GF-D8 (cell line): ENCODE measurements at places on chromosomes 5 and 9.

DNA sequence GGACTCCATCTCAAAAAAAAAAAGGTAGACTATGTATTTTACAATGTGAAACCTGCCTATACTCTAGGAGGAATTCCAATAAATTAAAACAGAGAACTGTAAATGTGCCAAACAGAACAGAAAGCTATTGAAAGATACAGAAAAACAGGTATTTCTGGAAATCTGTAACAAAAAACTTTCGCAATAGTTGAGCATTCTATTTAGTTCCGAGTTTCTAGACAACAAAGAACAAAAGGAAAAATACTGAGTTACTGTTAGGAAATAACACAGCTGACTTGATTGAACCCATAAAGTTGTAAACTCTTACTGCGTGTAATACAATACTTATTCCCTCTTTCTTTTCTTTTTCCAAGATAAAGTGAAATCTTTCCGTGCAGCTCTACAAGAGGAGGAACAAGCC lies 18.6 kb downstream of the DIMT1 start:
- no peak for DNase-seq

GRCh38 chr5:118620233-118620632 lies 368.1 kb downstream of the DTWD2 start:
- DNase-seq: no peak

GRCh38 chr5:158886086-158886485 lies 213.6 kb downstream of the EBF1 start:
- DNase-seq: no peak

GRCh38 chr5:79022771-79023170 lies 37.7 kb upstream of the ARSB start:
- no peak for DNase-seq

DNA sequence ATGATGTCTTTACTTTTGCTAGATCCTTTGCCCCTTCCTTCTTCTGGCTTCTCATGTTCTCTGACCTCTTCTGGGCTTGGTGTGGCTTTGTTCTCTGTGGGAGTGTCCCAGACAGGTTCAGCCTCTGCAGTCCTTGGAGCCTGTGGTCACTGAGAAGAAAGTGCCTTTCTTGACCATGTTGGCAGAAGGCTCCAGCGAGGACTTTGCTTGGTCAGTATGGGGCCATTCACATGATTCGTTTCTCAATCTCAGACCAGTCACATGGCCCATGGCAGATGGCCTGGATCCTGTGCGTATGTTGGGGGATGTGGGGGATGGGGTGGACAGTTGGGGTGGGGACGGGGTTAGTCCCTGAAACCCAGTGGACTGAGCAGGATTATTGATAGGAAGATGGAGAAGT lies 274.1 kb downstream of the ARHGAP26 start:
- no peak for DNase-seq

DNA sequence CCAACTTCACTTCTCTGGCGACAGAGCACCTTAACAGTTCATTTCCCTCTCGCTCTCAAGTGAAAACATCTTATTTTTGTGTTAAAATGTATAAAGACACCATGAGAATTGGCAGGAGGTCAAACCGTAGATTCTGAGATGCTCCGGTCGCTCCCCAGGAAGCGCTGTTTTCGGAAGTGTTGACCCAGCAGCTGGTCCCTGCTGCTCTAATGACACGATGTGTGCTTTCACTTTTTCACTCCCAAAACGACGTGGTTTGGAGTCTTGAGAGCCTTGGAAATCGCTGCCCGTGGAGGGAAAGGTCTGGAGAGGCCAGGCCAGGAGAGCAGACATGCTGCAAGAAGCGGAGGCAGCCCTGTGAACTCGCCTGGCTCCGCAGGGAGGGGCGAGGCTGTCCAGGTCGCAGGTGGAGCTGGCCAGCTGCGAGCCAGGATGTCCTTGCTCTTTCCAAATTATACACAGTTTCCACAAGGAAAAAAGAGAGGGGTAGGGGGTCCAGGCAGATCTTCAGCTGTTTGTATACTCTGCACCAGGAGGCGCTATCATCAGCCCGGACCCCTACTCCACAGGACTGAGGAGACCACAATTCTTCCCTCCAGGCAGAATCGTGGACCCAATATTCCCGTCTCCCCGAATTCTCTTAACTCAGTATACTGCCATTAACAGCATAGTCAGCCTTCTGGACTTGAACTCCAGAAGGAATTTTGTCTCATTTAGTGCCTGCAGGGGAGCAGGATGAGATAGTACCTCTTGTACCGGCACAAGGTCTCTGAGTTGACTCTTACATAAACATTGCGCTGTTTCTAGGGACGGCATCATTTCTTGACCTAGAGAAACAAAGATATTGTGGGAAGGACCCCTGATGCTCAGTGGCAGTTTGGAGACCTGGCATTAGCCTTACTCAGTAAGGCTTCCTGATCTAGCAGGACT lies 248.6 kb upstream of the ANKRD55 start:
- no peak for DNase-seq

DNA sequence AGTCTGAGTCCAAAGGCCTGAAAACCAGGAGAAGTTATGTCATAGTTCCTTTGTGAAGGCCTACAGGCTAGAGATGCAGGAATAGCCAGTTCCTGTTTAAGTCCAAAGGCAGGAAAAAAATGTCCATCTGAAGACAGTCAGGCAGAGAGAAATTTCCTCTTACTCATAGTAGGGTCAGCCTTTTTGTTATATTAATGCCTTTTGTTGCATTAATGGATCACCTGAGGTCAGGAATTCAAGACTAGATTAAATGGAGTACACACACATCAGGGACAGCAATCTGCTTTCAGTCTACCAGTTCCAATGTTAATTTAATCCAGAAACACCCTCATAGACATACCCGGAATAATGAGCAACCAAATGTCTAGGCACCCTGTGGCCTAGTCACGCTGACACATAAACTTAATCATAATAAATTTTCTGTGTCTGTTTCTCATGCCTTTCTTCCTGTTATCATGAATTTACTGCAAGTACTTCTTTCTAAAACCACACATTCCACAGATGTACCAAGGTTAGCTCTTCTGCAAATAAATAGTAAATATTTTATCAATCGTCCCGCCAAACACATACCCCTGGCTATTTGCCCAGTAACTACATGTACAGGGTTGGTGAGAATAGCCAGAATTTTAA lies 703.9 kb downstream of the EFNA5 start:
- DNase-seq: no peak

DNA sequence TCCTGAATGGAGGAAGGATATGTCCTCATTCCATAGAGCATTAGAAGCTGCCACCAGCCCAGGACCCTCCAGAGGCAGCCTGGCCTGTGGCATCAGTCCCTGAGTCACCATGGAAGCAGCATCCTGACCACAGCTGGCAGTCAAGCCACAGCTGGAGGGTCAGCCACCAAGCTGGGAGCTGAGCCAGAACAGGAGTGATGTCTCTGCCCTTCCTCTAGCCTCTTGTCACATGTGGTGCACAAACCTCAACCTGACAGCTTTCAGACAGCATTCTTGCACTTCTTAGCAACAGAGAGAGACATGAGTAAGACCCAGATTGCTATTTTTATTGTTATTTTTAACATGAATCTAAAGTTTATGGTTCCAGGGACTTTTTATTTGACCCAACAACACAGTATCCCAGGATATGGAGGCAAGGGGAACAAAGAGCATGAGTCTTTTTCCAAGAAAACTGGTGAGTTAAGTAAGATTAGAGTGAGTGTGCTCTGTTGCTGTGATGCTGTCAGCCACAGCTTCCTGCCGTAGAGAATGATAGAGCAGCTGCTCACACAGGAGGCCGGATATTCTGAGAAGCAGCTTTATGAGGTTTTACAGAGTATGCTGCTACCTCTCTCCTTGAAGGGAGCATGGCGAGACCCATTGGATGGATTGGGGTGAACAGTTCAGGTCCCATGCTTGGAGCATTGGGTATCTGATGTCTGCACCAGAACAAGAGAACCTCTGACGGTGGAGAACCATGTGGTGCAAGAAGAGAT lies 13.0 kb upstream of the CYFIP2 start:
- peak; percentile 80 for DNase-seq

- no peak for DNase-seq
Observed at GRCh38 chr9:109473329-109473728, 24.8 kb downstream of the PTPN3 start.

DNA sequence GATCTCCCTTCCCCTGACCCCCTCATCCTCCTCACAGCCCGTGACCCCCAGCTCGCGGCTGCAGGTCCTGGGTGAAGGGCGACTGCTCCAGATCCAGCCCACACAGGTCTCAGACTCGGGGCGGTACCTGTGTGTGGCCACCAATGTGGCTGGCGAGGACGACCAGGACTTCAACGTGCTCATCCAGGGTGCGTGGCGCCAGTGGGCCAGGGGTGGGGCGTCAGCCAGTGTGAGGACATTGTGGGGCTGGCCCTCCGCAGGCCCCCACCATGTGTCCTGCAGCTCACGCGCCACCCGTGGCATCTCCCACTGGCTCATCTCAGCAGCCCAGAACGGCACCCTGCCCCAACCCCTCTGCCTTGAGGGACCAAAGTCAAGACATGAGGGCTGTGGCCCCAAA lies 67.1 kb upstream of the ASS1 start:
- DNase-seq: no peak

GRCh38 chr5:74342948-74343682 lies 297.4 kb downstream of the ENC1 start:
- no peak for DNase-seq

- DNase-seq: no peak
Observed at GRCh38 chr5:9479990-9480389, 65.9 kb downstream of the SEMA5A start.

- DNase-seq: no peak
Observed at GRCh38 chr5:96781031-96781971, 26.4 kb downstream of the ERAP1 start.

GRCh38 chr5:106127985-106128384 lies 1542.8 kb downstream of the EFNA5 start:
- no peak for DNase-seq

GRCh38 chr9:130834371-130835336 lies at the start of gene ABL1:
ABL1 (plus strand) TSS chr9:130835254; CDS start chr9:130835447, 193 bp downstream.
- DNase-seq: peak; percentile 77

GRCh38 chr5:31442058-31442745 lies 89.7 kb downstream of the DROSHA start:
- no peak for DNase-seq

GRCh38 chr9:12794101-12794799 lies 19.4 kb downstream of the LURAP1L start:
- no peak for DNase-seq

DNA sequence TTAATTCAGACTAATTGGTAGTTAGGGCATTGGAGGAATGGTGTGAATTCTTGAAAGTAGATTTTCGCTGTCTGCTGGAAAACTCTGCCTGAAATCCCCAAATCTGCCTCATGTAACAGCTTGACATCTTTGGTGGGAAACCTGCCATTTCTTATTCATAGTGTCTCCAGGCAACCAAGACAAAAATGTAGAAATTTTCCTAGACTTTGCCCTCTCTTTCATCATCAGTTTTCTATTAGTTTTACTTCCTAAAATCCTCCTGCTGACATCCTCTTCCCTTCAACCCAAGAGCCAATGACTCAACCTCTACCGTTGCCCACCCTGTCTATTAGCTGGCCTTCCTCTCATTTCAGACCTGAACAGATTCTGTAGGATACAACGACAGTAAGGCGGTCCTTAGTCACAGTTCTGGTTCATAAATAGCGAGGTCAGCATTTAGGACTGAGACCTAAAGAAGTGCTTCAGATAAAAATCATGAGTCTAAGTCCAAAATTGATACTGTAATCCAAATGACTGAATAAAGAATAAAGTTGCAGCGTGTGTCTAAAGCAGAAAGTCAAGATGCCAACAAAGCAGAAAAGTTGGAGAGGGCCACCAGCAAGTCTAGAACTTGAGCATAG lies 133.9 kb downstream of the MUSK start:
- DNase-seq: no peak

DNA sequence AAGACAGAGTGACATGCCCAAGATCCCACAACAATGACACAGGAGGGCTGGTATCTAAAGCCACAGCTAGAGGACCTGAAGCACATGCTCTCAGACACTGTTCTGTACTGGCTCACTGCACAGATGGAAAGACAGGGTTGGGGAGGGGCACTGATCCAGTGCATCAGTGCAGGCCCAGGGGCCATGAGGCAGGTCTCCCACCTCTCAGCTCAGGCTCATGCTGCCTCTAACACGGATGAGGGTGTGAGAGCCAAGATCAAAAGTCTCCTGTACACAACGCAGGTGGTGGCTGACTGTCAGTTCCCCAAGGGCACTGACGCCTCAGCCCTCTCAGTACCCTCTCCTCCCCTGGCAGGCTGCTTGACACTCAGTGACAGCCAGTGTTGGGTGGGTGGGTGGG lies 10.9 kb downstream of the RAPGEF1 start:
- no peak for DNase-seq

DNA sequence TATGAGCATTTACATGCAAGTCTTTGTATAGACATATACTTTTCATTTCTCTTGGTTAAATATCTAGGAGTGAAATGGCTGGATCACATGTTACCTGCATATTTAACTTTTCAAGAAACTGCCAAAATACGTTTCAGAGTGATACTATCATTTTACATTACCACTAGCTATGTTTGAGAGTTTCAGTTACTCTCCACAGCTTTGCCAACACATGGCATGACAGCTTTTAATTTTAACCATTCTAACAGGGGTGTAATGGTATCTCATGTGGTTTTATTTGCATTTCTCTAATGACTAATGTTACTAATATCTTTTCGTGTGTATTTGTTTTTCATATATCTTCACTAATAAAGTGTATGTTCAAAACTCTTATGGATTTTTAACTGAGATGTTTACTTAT lies 99.8 kb downstream of the DTWD2 start:
- DNase-seq: no peak
